Stimulated activated CD8-positive, alpha-beta memory T cell treated with anti-CD3 and anti-CD28 coated beads, Interleukin-7, amount 100 ng/mL, for 48 hours (primary cell): ENCODE measurements at places on chromosomes 12 and 14.

DNA sequence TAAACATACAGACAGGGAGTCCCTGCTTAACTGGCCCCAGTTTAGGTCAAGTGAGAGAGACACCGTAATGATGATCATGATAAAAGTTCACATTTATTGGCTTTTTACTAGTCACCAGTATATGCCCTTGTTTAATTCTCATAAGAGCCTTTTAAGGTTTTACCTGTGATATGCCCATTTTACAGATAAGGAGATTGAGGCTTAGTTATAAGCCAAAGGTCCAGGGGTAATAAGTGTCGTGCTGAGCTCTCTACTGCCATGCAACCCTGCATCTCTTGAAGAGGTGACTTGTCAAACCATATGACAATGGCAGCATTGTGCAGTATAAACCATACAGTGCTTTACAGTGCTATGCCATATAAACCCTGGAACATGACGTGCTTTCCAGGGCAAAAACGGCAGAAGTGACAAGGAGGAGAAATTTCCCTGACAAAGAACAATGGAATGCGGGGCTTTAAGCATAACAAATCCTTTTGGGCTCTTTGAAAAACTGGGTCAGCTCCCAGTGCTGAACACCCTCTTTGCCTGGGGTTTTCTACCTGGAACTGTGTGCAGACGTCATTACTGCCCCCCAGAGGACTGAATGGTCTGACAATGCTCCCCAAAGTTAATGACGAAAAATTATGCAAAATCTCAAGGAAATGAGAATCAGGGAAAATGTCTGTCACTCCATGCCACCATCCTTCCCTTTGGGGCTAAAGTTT is 59.7 kb upstream of the C14orf132 start:
- no peak for DNase-seq

- no peak for DNase-seq
These were observed 2.1 kb downstream of the GMFB start for GRCh38 chr14:54486685-54487084.

DNA sequence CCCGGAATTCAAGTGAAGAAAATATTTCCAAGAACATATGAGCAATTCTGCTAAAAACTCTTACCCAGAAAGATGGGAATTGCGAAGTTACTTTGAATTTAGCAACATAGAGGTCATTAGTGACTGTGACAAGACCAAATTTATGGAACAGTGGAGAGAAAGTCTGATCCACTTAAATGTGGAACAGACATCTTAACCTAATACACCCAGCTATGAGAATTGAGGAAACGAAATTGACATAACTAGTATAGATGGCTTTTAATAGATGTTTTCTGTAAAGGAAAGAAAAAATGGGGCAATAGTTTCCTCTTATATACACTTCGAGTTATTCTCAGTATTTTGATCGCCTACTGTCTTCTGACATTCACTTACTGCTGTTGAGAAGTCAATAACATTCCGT is 4.6 kb downstream of the OVCH1 start:
- no peak for DNase-seq

- DNase-seq = no peak
These were observed 1.7 kb downstream of the ANKRD52 start for GRCh38 chr12:56256326-56256960.

GRCh38 chr14:55438066-55438683 is 2.2 kb downstream of the TBPL2 start:
- DNase-seq = no peak

- no peak for DNase-seq
These were observed 369 bp downstream of the DEPDC4 start for GRCh38 chr12:100266585-100266834.

- DNase-seq = no peak
These were observed 5.8 kb upstream of the NTN4 start for GRCh38 chr12:95796225-95796981.

- DNase-seq = no peak
These were observed 24.3 kb downstream of the ZFYVE21 start for GRCh38 chr14:103739793-103740501.

GRCh38 chr12:92216092-92216491 is 70.4 kb upstream of the BTG1 start:
- DNase-seq = no peak

DNA sequence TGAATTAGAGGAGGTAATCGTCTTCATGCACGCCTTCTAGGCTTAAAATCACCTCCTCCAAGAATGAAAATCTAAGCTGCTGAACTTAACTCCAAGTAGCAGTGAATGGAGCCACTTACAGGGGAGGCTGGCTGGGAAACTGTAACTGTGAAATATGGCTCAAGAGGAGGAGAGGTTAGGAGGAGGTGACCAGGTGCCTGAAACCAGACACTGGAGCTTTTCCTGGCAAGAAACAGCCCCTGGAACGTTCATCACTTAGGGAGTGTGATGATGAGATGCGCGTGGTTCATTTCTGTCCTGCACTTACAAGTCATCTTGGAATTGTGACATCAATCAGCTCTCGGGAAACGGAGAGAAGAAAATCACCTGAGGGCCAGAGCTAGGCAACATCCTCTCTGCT is 62.3 kb upstream of the TMEM132C start:
- DNase-seq = no peak

DNA sequence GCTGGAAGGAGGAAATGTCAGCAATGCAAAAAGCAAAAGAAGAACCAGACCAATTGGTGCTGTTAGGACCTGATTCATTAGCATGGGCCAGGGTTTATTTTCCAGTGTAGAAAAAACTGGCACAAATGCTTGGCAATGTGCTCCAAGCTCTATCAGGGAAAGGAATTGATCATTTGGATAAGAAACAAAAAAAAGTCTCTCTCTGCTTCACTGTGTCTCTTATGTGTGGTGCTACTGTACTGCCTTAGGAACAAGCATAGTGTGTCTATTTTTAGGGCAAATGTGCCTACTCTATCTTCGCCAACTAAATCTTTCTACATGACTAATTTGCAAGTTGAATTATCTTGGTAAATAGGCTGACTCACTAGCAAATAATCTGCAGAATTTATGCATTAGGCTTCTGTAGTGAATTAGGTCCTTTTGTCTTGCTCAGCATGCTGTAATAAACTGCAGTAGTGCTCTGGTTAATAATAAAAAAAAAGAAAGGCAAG is 236.7 kb downstream of the MDGA2 start:
- no peak for DNase-seq

- DNase-seq = no peak
These were observed 31.3 kb downstream of the ACTN1 start for GRCh38 chr14:68947802-68948201.

DNA sequence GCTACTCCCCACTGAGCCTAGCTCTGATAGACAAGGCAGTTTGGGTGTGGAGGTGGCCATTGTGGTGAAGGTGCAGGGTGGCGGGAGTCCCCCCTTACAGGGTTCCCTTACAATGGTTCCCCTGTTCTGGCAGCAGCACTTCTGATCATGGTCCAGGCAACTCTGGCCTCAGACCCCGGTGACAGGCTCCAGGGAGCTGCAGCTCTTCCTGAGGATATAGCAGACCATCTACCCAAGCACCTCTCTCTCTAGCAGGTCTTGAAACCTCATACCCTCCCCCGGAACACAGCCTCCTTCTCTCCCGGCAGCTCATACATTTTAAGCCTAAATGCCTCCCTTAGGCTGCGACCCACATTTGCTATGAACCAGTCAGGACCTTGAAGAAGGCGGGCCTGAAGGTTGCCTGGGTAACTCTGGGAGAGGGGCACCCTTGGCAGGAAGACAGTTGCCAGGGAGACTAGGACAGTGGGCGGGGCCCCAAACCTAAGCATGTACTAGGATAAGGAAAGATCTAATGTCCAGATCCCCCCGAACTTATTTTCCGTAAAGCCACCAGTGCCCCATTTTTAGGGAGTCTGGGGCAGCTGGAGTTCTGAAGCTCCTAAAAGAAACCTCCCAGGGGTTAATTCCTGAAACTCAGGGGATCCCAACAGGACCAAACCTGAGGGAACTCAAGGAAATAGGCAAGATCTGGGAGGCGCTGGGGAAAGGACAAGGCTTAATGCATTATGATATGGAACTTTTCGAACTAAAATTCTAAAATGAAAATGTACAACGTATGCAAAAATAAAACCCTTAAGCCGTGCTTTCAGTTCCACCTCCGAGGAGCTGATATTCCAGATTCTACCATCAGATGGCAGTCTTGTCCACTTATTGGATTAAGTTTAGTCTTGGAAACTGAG is 4.5 kb upstream of the GDF11 start:
- DNase-seq = peak; percentile 53

- DNase-seq = no peak
These were observed 54.4 kb upstream of the RFLNA start for GRCh38 chr12:124240493-124240892.

GRCh38 chr14:103277931-103278330 is 56.1 kb upstream of the EIF5 start:
- DNase-seq = no peak

GRCh38 chr14:89317051-89317691 is 99.9 kb downstream of the FOXN3 start:
- DNase-seq = no peak

DNA sequence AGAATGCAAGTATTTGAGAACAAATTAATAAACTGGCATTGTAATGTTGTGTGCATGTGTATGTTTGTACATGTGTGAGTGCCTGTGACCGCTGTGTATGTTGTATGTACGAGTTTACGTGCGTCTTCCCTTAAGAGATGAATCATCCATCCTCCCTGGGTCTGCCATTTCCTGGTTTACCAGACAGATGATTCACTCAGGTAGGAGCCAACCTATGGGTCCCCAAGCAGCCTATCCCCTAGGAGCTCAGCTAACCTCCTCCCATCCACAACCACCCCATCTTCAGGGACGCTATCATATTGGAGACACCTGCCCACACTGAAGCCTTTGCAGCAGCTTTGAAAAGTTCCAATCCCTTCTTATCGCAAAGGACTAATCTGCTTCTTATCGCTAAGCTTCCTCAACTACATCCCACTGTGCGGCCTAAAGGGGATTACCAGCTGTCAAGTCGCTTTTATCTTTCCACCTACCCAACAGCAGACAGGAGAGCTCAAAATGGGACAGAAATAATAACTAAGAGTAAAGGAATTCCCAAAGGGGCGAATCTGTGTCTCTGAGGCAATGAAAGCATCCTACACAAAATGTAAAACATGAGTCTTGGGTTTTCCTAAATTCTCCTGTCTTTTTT is 81.5 kb upstream of the TMCC3 start:
- DNase-seq = no peak

DNA sequence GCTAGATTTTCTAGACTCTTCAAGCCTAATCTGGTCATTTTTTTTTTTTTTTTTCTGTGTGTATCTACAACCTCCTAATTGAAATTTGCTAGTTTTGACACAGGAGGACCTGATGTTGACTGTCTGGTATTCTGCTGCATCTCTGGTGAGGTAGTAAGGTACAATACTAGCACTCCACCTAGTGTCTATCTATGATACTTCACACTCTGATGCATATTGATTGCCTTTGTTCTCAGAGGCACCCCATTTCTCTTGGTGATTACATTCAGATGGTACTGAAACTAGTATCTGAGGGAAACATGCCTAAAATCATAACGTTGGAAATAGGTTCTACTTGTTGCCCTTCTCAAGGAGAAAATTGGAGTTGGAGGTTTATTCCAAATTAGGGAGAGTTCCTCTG is 930.5 kb upstream of the NOVA1 start:
- DNase-seq = no peak

DNA sequence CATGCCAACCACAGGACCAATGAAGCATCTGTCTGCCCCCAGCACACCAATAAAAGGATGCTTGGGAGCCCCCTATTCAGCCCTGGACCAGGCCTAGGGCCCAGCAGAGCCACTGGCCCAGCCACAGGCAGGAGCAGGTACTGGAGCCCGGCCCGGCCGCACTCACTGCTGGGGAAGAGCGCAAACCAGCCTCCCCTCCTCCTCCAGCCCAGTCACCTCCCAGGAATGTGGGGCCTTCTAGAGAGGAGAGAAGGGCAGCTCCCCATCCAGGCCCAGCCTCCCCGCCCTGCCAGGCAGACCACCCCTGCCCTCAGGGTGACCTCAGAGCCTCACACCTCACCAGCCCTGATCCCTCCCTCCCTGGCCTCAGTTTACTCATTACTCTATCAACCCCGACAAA is 56.2 kb downstream of the CCNK start:
- DNase-seq = no peak
